ENCODE measurements at places on chromosomes 16 and 17.

DNA sequence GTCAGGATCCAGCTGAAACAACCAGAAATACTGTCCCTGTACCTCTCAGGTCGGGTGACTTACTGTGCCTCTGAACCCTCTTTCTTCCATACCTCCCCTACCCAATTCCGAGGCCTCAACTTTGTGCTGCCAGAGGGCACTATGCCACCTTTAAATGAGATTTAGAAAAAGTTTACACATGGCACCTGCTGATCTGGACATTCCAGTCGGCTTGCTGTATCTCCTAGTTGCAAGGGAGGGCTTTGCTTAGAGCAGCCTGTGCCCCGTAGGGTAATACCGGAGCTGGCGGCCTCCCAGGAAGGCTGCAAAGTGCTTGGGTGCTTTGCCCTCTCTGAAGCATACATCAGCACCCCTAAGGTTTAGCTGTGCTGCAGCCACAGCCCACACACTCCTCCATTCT, 306.0 kb upstream of the RBFOX1 start:
- no peak for DNase-seq

GRCh38 chr17:9544221-9544620, 31.4 kb downstream of the STX8 start:
- no peak for DNase-seq

DNA sequence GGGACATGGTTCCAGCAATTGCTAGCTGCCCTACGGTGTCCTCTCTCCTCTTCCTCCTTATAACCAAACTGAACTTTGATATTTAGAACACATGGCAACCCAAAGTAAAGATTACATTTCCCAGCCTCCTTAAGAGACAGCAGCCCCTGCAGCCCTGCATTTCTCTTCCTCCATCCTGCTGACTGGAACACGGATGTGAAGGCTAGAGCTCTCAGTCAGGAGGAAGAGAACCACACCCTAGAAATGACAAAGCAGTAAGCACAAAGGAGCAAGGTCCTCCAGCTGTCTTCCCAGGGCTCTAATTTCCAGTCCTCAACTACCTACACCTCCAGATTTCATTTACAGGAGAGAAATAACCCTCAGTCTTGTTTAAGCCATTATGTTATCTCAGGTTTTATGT, 10.9 kb downstream of the DYNC1LI2 start:
- DNase-seq, result no peak

DNA sequence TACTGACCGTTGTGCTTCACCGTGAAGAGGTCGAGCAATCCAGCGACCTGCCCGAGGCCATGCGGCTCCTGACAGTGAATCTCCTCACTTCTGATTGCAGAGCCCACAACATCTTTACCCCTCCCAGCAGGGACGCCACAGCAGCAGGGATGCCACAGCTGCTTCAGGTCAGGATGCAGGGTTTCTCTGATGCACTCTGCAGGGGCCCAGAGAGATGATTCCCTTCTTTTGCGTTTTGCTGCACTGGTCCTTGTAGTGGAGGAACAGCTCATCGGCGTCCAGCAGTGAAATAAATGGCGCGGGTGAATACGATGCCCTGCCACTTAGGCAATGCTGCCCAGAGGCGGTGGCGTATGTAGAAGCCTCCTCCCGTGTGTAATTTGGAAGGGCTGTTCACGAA, 5.6 kb downstream of the KIAA0513 start:
- DNase-seq, result no peak

- no peak for DNase-seq
Observed at GRCh38 chr16:54286366-54287130, at the start of gene IRX3. TSS of gene IRX3 (minus strand) at chr16:54286787. CDS start at chr16:54286050, 737 bp downstream.

GRCh38 chr16:72974142-72974769, 73.7 kb downstream of the ZFHX3 start:
- DNase-seq, result no peak

DNA sequence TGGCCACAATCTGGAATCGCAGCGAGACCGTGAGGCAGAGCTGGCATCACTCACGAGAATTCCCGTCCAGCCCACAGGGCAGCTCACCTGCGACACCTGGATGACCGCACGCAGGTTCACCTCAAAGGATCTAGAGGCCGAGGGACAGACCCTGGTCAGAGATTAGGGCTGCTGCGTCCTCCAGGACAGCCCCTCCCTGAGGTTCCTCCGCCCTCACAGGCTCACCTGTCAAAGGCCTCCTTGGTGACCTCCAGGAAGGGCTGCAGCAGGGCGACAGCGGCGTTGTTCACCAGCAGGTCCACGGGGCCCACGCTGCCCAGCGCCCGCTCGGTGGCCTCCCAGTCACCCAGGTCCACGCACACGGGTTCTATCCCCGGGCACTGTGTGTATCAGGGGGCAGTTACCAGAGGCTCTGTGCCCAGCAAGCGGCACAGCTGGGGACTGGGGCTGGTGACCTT, 834 bp downstream of the DCXR start:
- no peak for DNase-seq

DNA sequence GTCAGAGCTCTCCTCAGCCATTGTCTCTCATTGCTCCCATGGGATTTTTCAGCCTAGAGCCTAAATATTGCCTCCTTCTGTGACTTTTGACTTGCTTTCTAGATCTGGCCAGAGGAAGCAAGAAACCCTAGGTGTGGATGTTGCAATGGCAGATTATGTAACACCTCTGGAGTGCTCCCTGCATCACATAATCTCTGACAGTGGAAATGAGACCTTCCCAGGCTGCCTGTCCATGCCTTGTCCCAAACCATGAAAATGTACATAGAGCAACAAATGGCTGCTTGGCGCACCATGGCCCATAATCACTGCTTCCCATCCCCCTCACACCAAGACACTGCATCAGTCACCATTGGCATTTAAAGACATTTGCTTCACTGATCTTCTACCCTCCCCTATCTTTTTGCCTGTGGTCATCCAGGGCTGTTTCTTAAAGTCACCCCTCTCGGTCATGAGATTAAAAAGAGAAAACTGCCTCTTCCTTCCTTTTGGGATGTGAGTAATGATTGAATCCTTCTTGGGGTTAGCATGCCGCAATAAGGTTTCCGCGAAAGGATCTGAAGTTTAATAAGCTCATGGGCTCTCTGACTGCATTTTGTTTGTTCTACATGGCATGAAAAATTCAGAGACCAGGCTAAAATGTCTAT, 34.2 kb upstream of the CCL2 start:
- DNase-seq, result no peak

GRCh38 chr16:11681556-11681955, 13.3 kb downstream of the SNN start:
- DNase-seq, result no peak

- DNase-seq, result no peak
Observed at GRCh38 chr16:81189100-81189664, 49.3 kb upstream of the BCO1 start.

DNA sequence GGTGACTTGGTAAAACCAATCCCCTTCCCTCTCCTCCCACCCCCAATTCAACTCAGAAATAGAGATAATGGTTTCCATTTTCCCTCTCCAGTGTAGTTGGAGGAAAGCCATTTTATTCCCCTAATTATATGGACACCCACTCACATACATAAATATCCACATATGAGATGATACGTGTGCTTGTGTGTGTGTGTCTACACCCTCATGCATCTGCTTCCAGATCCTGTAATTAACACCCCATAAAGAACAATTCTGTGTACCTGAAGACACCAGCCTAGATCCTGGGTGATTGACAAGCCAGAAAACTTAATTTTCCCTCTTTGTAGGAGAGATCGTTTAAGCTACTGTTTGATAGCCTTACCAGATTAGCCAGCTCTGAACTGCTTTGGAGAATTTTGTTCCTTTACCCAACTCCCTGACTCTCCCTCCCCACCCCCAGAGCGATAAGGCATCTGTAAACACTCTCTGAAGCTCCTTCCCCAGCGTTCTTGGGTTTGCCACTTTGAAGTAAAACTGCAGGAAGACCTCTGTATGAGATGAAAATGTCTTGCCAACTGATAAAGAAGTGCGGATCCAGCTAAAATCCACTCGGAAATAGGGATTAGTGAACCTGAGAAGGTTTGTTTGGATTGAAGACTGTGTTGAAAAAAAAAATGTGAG, 175.7 kb downstream of the RGS9 start:
- no peak for DNase-seq

DNA sequence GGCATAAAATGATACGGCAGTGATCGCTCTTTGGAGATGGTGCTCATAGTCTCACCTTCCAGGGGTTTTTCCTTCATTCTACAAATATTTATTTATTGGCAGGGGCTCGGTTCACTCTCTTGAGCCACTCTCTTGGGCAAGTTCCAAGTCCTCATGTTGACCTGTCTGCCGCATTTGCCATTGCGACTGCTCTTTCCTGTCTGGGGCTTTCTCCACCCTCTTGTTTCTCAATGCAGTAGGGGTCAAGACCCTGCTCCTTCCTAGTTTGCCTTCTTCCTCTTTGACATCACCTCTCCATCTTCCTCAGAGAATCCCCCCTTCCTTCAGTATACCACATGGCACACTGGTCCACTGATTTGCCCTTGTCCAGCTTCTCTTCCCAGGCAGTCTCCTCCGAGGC, 21.9 kb upstream of the LRRC75A start:
- DNase-seq, result no peak

DNA sequence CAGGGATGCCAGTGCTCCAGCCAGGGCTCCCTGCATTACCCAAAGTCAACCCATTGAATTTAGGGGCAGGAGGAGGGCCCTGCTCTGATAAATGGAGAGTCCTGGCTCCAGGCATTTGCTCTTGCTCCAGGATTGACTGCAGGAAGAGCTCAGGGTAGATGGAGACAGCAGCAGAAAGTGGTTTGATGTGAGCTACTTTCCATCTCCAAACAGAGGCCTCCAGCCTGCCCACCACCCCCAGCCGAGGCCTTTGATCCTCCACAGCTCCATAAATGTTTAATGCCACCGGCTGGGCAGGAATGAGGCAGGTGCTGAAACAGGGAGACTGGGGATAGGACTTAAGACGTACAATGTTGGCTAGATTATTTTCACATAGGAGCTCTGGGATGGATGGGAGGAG, 4.3 kb upstream of the SEZ6 start:
- DNase-seq, result no peak

DNA sequence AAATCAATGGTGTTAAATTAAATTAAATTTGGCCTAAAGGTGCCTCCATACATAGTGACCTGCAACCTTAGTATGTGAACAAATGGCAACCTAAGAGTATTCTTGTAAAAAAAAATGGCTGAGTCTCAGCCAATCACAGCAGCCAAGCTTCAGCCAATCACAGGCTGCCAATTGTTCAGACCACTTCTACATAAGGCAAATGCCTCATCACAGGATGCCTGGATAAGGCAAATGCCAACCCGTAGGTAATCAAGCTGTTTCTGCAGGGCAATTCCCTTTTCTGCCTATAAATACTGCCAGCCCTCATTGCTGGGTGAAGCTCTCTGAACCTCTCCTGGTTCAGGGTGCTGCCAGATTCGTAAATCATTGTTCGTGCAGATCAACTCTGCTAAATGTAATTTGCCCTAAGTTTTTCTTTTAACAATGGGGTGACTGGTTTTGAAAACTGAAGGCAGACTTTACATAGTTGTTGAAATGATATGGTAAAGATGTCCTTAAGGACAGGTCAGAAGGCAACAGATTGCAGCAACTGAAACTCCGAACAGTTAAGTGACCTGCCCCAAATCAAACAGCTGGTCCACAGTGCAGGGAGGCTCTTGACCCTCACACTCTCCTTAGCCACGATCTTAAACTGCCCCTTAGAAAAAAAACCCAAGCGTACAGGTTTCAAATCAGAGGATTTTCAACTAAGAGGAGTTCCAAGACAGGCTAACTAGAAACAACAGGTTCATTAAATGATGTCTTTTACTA, 50.3 kb downstream of the N4BP1 start:
- DNase-seq, result no peak

DNA sequence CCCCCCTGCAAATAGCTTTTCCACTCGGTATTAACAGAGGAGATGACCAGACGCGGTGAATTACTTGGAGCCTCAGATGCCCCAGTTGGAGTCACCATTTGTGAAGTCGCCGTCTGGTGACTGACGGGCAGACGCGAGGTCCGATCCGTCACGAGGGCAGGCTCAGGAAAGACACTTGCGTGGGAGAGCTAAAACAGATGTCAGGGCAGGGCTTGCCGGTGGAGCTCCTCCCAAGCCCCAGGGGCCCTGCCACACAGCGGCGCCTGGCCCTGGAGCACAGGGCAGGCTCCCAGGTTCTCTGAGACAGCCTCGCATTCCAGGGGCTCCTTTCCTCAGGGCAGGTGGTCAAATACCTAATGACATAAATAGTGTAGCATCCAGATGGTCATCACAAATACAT, 348.3 kb downstream of the C16orf95 start:
- DNase-seq, result no peak

- no peak for DNase-seq
Observed at GRCh38 chr17:65323049-65323448, 185.9 kb downstream of the RGS9 start.

DNA sequence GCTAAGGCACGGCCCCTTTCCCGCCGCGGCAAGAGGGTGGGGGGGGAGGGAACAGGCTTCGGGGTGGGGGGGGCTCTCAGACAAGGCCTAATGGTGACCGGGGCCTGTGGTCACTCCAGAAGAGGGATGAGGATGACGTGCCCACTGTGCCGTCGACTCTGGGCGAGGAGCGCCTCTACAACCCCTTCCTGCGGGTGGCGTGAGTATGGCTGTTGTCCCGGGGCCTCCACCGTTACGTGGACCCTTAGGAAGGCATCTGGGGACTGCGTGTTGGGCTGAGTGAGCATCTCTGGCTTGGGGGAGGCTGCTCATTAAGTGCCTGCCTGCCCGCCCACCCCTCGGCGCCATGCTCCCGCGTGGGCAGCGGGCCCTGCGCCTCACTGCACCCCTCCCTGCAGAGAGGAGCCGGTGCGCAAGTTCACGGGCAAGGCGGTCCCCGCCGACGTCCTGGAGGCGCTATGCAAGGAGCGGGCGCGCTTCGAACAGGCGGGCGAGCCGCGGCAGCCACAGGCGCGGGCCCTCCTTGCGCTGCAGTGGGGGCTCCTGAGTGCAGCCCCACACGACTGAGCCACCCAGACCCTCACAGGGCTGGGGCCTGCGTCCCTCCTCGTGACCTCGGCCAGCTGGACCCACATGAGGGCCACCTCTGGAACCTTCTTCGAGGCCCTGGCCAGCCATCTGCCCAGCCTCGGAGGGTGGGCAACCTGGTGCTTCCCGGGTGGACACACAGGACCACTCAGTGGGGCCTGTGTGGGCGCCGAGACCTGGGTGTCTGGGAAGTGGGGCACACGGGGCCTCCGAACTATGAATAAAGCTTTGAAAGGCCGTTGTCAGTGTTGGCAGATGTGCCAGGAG, 2.2 kb downstream of the HAGHL start:
- DNase-seq, result no peak

DNA sequence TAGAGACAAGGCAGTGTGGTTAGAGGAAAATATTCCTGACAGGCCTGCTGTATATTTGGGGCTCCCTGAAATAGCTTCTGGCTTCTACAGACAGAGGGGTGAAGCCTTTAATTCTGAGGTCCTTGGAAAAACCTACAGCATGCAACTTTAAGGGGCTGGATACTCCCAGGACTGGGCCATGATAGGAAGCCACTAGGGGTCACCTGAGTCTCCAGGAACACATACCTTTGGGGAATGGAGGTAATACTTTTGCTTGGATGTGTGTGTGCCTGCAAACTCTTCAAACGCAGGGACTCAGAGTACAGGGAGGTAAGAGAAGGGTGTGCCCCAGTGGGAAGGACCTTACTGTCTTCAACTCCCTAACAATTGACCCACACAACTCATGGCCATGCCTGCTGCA, 4.1 kb downstream of the ASIC2 start:
- DNase-seq, result no peak

Measured in stimulated activated CD4-positive, alpha-beta T cell treated with anti-CD3 and anti-CD28 coated beads, Interleukin-1b, Interleukin-23, amount 100 ng/mL, for 48 hours (primary cell).